Naive thymus-derived CD8-positive, alpha-beta T cell (primary cell): ENCODE measurements at places on chromosomes 2 and 18. TPM values are rescaled to one million over a fixed set of nuclear protein-coding genes. Genes with fewer than 3 reads are reported as not detected.

Gene TGFA
- 1.3 TPM for total RNA-seq

DNA sequence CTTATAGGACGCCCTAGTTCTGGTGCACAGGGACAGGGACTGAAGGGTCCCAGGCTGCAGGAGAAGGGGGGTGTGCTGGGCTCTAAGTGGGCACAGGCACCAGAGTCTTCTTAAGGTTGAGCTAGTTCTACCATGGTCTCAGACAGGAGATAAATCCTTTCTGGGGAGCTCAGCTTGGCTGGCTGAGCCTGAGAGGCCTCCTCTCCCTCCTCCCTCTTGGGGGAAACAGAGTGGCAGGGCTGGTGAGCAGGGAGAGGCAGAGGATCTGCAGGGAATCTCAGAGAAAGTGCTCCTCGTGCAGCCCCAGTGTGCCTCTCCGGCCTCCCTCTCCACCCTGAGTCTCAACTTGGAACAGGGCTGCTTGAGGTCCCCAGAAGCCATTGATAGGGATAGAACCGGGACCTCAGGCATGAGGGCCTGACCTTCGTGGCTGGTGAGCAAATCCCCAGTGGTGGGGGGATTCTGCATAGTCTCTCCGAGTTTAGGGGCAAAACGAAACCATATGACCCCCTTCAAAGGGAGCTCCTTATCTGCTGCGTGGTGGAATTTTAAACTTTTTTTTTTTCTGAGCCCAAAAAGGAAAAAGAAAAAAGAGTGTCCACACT, 2.0 kb downstream of the GDF7 start:
- H3K27me3 ChIP-seq, result peaks cover 45% of the 10 kb centered on the region
- peak overlapping the region; percentile 3 for H3K4me3 ChIP-seq
- DNase-seq, result no peak
- no peak overlapping the region for H3K27ac ChIP-seq

Gene PTMA
- total RNA-seq, result 1,008 TPM

Gene TSPYL6
- not detected for total RNA-seq

DNA sequence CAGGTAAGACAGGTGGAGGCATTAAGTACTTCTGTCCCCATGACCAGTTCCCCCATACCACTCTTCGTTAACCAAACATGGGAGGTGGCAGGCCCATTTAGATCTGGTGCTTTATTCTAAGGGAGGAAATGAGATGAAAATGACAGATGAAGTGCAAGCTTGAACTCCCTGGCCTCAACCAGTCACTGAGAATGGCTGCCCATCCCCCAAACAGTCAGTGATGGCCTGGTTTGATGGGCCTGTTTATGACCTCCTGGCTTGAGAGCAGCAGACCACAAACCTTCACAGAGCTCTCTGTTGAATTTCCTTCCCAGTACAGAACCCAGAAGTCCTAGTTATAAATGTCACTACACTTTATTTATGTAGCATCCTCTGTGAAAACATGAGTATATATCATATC, 31.1 kb downstream of the EPAS1 start:
- H3K27me3 ChIP-seq, result no peaks in the 10 kb centered on the region
- DNase-seq, result no peak
- no peaks in the 10 kb centered on the region for H3K36me3 ChIP-seq
- H3K27ac ChIP-seq, result peak overlapping the region; percentile 56
- peaks cover 9% of the 10 kb centered on the region for H3K4me1 ChIP-seq
- no peak overlapping the region for H3K4me3 ChIP-seq

Gene RETREG2
- 110 TPM for total RNA-seq

DNA sequence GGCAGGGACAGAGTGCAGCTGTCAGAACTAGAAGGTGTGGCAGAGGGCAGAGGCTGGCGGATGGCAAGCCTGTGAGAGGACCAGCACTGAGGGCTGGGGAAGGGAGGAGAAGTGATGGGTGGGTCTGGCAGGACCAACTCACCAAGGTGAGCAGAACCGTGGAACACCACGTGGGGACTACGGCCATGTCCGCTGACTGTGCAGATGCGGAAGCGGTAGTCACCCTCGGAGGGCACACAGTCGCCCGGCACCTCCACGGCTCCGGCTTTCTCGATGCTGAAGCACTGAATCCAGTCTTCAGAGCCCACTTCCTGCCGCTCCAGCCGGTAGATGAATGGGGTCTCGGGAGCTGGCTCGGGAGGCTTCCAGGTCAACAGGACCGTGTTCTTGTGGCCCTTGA, 4.2 kb downstream of the OBSL1 start:
- no peak overlapping the region for H3K27ac ChIP-seq
- no peaks in the 10 kb centered on the region for H3K4me1 ChIP-seq
- no peak overlapping the region for H3K4me3 ChIP-seq
- no peaks in the 10 kb centered on the region for H3K36me3 ChIP-seq
- peaks cover 23% of the 10 kb centered on the region for H3K27me3 ChIP-seq
- DNase-seq, result no peak

DNA sequence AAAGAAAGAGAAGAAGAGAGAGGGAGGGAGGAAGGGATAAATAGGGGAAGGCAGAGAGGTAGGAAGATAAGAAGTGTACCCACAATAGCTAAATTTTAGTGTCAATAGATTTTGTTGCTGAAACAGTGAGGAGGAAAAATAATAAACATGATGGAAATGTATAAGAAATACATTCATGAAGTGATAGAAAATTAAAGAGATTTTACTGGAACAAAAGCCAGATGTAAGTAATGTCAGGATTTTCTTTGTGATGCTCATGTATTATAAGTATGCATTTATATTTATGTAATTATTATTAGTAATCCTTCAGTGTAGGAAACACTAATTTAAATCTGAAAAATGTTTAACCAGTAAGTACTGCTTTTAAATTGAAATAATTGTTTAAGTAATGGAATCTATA, 1125.2 kb upstream of the FANCL start:
- no peak overlapping the region for H3K4me3 ChIP-seq

- DNase-seq, result no peak
- no peaks in the 10 kb centered on the region for H3K27me3 ChIP-seq
- no peak overlapping the region for H3K4me3 ChIP-seq
- H3K36me3 ChIP-seq, result peaks cover 31% of the 10 kb centered on the region
These were observed 11.7 kb downstream of the SH3YL1 start for GRCh38 chr2:252001-252602.

DNA sequence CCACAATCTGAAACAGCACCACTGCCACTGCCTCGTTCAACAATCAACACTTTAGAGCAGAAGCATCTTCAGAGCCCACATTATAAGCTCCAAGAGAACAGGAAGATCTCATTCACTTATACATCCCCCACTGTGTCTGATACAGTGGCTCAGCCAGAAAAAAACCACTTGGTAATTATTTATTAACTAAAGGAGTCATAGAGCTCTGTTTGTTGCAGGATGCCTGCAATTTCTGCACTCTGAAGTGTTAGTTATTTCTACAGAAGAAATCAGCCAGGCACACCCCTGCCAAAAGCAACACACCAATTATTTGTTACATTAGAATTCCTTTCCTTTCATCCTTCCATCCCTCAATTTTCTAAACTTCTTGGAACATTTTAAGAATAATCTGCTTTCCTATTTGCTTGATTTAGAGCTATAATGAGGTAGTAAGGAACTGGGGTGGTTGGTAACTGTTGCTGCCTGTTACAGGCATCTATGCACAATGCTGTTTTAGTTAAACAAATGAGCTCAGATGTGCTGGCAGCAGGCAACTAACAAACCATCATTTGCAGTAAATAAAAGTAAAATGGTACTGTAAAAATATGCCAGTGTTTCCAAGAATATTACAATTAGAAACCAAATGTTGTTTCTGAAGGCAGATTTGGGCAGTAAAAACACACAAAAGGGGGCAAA, 59.9 kb downstream of the DYM start:
- H3K4me1 ChIP-seq, result peaks cover 47% of the 10 kb centered on the region
- H3K27me3 ChIP-seq, result no peaks in the 10 kb centered on the region
- H3K27ac ChIP-seq, result peak overlapping the region; percentile 28
- H3K4me3 ChIP-seq, result no peak overlapping the region
- peaks cover 17% of the 10 kb centered on the region for H3K36me3 ChIP-seq

Gene PLCD4
- 0.58 TPM for total RNA-seq

DNA sequence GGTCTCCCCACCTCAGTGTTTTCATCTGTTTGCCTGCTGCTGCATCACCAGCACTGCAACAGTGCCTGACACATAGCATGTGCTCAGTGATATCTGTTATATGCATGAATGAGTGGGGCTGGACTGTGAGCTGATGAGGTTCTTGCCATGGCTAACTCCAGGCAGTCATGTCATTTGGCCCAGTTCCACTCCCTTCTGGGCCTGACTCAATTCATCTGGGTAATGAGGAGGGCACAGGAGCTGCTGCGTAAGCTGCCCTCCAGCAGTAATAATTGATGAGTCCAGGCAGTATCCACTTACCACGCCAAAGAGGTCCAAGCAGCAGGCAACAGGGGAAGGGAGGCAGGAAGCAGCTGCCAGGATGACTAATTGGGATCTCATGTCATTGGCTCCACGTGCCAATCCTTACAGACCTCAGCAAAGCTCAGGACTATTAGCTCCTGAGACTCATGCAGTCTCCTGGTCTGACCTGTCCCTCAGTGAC, 34.1 kb upstream of the MAT2A start:
- no peak overlapping the region for H3K27ac ChIP-seq
- no peaks in the 10 kb centered on the region for H3K27me3 ChIP-seq
- H3K4me3 ChIP-seq, result no peak overlapping the region
- no peaks in the 10 kb centered on the region for H3K4me1 ChIP-seq
- no peak for DNase-seq
- H3K36me3 ChIP-seq, result no peaks in the 10 kb centered on the region
